Stimulated activated CD8-positive, alpha-beta memory T cell treated with anti-CD3 and anti-CD28 coated beads, Interleukin-12 subunit alpha, Interleukin-12 subunit beta, amount 100 ng/mL, for 4 hours (primary cell): ENCODE measurements at places on chromosomes 2 and 18.

GRCh38 chr18:45255197-45255890 is 359.9 kb upstream of the SLC14A2 start:
- DNase-seq = no peak

DNA sequence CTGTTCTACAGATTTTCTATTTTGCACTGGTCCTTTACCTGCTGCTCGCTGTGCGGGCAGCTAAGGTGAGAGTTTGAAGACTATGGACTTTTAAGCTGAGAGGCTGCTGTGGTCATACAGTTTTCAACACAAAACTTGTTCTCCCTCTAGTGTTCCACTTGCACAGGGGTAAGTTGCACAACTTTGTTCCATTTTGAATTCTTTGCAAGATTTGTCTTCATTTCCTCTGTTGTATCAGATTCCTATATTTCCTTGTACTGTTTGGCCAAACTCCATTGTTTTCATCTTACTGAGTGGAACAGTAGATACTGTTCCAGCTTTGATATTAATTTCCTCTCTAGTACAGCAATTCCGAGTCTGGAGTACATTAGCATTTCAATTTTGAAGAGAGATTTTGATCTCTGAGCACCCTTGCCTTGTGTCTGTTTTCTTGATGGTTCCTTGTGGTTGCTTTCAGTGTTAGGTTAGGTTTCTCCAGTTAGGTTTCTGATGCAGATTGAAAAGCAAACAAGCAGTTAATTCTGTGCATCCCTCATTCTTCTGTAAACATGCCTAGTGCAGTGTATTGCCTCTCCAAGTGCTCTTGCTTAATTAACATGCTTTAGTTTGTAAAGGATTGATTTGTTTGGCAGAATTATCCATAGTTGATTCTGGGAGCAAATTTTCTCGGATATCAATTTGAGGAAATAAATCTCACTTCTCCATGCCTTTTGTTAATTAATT is 188.8 kb downstream of the PTPRM start:
- no peak for DNase-seq

DNA sequence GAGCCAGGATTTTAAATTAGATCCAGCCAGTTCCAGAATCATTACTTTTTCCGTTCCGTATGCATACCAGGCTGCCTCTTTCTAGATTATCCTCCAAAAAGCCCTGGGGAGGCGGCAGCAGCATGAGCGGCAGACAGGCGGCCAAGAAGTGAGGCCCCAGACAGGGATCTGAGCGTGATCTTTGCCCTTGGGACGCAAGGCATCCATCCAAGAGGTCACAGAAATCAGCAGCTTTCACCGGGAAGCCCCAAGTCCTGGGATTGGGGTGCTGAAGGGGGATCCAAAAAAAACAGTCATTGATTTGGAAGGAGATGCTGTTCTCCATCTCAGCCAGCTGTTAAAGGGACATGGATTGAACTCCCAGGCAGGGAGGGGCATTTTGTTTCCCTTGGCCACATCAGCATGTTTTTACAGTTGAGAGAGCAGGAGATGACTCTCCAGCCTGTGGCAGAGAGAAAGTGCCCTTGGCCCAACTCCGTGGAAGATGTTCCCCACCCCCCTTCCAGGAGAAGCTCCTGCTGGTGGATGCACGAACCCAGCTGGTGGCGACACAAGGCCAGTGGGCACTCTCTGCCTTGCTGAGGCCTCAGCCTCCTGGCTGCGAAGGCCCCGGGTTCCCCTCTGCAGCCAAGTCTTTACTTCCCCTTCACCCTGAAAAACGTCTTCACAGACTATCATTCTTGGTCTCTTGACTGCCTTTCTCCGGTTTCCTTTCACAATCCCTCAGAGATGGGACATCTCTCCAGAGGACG is 265.6 kb downstream of the ANAPC1 start:
- DNase-seq = no peak

- no peak for DNase-seq
Measured at GRCh38 chr2:74269667-74270066, 71.3 kb downstream of the MTHFD2 start.

GRCh38 chr2:84865181-84865783 is 15.6 kb downstream of the TRABD2A start:
- DNase-seq = no peak

- DNase-seq = no peak
Measured at GRCh38 chr2:40511661-40512213, 59.8 kb upstream of the SLC8A1 start.

DNA sequence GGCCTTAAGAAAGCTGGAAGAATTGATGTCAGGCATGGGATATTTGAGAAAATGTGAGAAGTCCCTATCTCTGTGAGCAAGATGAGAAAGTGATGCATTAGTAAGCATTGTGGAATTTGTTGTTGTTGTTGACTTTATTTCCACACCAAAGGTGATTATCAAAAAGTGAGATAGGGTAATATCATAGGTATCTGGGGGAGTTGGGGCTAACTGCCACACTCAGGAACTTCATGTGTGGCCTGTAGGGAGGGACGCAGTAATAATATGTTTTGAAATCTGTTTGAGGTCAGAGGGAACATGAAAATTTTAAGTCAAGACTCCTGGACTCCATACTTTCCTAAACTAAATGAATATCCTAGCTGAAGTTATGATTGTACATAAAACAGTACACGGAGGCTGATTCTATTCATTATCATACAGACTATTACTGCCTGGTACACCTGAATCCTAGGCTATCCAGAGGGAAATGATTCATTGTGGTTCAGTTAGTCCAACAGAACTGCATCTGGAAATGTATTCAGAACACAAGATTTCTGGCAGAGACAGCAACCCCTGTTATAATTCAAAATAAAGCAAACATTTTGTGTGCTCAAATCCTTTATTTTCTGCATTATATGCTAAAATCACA is 304.8 kb downstream of the CPS1 start:
- DNase-seq = no peak

GRCh38 chr2:7567646-7568045 is 650.4 kb downstream of the RNF144A start:
- DNase-seq = no peak

- no peak for DNase-seq
Measured at GRCh38 chr2:179675435-179675834, 186.0 kb downstream of the ZNF385B start.

DNA sequence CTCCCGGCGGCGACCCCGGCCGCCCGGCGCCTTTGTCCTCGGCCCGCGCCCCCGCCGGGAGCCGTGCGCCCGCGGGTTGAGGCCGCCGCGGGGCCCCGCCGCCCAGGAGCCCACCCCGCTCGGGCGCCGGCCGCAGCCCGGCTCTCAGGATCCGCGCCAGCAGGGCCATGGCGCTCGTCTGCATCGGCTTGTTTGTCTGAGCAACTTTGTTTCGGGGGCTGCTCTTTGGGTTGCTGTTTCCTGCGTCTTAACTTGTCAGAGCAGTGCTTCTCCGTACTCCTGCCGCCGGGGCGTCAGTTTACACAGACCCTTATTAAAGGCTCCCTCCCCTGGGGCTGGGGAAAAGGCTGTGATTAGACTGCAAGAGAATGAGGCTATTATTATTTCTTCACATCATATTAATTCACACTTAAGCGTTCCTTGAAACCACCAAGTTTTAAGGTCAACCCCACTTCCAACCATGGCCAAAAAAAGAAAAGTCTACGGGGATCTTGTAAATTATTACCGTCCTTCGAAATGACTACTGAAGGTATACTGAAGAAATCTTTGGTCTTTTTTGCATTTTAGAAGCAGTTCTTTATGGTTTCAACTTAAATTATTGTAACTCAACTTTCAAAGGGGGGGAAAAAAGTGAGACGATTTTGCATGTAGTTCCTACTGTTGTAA is at the start of gene CYP27C1:
Gene CYP27C1 (minus strand): TSS at position 198 of the 666 bp plus-strand sequence. CDS start 29 bp downstream, at position 169.
- DNase-seq = no peak

GRCh38 chr18:62277045-62277444 is 48.1 kb upstream of the TNFRSF11A start:
- no peak for DNase-seq

- DNase-seq = no peak
Measured at GRCh38 chr2:237648016-237648381, 20.6 kb downstream of the LRRFIP1 start.

GRCh38 chr18:32328379-32328778 is 138.5 kb downstream of the MEP1B start:
- no peak for DNase-seq

DNA sequence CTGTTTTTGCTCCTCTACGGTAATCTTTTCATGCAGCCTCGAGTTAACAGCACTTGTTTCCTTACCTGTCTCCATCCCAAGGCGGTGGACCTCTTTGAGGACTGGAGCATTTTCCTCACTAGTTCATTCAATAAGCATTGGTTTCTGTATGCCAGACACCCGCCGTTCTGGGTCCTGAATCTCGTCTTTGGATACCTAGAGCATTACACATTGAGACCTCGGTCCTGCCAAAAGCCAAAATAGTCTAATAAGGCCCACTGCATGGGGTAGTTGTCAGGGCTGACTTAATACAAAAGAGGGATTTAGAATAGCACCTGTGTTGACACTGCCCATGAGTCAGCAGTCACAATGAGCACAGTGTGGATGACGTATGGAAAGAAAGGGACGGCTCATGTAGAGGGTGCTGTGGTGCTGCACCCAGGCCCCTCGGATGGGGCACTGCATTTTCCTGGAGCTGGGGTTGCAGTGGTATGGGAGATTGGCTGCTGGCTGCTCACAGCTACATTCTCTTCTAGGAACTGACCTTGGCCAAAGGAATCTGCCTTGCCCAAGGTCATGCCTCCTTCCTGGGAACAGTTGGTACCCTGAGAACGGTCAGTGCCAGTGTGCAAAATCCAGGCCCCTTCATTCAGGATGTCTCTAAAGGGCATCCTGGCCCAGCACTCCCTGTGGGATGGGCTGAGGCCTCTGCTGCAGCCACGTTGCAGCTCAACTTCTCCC is 126.9 kb upstream of the NCK2 start:
- no peak for DNase-seq

- no peak for DNase-seq
Measured at GRCh38 chr2:219687882-219688559, 60.6 kb downstream of the SLC4A3 start.

DNA sequence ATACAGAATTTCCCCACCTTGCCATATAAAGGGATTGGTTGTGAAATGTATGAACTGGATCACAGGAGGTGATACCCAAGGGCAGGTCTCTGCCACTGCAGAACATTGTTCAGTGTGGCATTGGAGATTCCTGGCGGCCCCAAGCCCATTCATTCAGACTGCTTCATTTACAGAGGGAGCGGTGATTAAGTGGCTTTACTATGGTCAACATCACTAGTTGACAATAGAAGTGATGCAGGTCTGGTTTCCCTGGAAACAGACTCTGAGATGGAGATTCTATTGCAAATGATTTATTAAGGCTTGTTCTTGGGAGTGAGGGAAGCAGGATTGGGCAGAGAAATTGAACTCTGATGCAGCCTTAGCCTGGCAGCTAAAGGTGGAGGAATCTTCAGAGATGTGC is 62.4 kb downstream of the ZDBF2 start:
- DNase-seq = no peak

DNA sequence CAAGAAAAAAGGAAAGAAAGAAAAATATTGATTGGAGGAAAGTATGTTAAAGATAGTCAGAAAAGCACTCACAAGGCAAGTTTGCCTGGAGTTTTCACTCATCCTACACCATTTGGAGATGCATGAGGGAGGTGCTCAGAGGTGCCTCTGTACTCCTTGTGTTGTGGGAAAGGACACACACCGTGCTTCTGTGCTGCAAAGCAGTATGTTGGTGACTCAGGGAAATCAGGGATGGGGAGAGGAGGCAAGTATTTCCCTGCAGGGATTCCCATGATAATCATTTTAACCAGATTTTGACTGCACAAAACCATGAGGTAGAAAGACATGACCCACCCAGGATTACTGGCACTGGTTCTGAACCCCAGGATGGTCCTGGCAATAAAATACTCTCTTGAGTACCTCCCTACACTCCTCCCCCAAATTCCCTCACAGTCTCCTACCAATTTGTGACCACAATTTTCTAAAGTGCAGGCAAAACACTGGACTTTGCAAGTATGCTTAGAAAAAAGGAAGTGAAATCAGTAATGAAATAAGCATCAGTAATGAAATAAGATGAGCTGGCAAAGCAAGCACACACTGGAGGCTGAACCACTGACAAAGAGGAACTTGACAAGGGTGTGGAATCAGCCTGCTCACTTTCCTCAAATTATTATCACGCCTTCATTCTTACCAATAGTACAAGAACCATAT is 155.5 kb upstream of the ACVR2A start:
- no peak for DNase-seq

GRCh38 chr2:157325786-157326185 is at the start of gene ERMN:
Gene ERMN (minus strand): TSS chr2:157325824. CDS start chr2:157325642, 182 bp downstream.
- no peak for DNase-seq

DNA sequence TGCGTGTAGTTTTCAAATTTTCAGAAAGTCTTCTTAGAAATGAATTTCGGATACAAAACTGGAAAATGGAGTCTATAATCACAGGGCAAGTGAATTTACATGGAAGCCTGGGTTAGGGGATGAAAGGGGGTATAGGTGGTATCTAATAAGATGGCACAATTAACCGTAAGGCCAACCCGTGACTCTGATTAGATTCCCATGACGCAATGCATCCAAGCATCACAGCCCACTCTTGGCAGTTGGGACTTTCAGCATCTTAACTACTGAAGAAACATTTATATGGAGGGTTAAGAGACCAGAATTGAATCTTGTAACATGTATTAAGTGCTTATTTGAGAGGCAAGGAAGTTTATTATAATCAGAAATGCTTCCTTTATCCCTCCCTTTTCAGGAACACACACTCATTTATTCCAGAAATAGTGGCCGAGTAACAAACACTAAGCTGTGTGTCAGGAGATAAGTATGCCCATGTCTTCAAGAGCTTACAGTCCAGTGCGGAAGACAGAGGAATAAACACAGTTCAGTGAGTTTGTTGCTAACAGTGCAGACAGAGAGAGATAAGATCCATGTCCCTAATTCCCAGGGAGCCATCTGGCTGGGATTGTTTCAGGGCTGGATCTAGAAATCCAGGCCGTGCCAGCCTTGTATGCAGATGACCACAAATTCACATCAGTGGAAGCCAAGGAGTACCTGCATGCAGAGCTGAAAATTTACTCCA is 151.2 kb downstream of the ANTXR1 start:
- DNase-seq = no peak

DNA sequence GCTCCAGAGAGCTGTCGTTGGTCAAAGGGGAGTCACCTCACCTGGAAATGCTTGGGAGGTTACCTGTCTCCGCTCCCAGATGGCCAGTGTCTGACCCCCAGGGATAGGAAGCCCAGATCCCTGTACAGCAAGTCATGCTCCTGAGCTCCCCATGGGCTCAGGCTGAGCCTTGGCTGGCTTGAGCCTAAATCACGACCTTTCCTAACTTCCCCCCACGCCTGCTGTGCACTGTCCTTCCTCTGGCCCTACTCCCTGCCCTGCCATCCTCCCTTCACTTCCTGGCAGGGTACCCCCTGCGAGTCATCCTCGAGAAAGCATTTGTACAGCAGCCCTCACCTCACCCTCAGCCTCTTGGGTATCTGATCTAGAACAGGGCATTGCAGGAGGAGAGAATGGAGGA is 9.2 kb upstream of the HDAC4 start:
- no peak for DNase-seq

- no peak for DNase-seq
Measured at GRCh38 chr18:66495844-66496243, 108.0 kb downstream of the CDH19 start.
